ENCODE measurements at places on chromosomes 6 and 20. TPM values are rescaled to one million over a fixed set of nuclear protein-coding genes. Genes with fewer than 3 reads are reported as not detected.

Gene FANCE
- total RNA-seq, result 19.2 TPM

Gene ECT2L
- not detected for total RNA-seq

Gene SYCP2L
- total RNA-seq, result 0.10 TPM

Gene HLA-DOA
- 0.55 TPM for total RNA-seq

Gene PTPRK
- 1.8 TPM for total RNA-seq

Gene ASIP
- total RNA-seq, result not detected

Gene SFT2D1
- total RNA-seq, result 59.5 TPM

- H3K27ac ChIP-seq, result no peak overlapping the region
- H3K36me3 ChIP-seq, result no peaks in the 10 kb centered on the region
- no peaks in the 10 kb centered on the region for H3K27me3 ChIP-seq
- peaks cover 11% of the 10 kb centered on the region for H3K4me1 ChIP-seq
These were observed 38.0 kb upstream of the HIVEP1 start for GRCh38 chr6:11974089-11974488.

DNA sequence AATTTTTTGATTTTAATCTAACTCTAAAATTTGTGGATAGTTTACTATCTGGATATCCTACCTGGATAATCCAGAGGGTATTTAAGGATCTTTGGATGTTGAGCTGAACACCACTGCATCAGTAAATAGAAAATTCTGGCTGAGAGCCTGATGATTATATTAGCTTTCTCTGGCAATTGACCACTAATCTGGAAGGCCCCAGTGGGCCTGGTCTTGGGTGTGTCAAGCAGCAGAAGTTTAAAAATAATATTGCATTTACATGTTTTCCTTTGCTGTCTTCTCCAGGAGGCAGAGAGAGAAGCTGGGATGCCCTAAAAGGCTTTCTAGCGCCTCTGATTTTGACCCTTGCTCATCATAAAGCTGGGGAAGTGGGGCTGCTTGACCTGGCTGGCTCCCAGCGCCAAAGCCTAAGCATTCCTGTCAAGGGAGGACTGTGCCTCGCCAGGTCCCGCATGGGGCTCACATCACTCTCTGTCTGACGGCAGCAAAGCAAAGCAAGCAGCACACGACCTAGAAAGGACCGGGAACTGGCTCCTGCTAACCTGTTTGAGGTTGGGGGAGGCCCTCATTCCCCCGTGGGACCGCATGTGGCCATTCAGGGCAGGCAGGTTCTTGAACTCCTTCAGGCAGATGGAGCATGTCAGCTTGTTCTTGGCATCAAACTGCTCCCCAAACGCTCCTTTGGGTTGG is 46.6 kb upstream of the MRPS10 start:
- H3K27ac ChIP-seq, result no peak overlapping the region
- H3K4me3 ChIP-seq, result no peak overlapping the region
- H3K36me3 ChIP-seq, result peaks cover 15% of the 10 kb centered on the region
- H3K4me1 ChIP-seq, result no peaks in the 10 kb centered on the region
- H3K27me3 ChIP-seq, result no peaks in the 10 kb centered on the region

GRCh38 chr6:100620085-100620840 is 155.5 kb upstream of the SIM1 start:
- peaks cover 46% of the 10 kb centered on the region for H3K36me3 ChIP-seq
- H3K4me3 ChIP-seq, result no peak overlapping the region
- DNase-seq, result no peak
- no peaks in the 10 kb centered on the region for H3K4me1 ChIP-seq
- no peaks in the 10 kb centered on the region for H3K27me3 ChIP-seq

- no peaks in the 10 kb centered on the region for H3K27me3 ChIP-seq
- no peak overlapping the region for H3K27ac ChIP-seq
- H3K36me3 ChIP-seq, result no peaks in the 10 kb centered on the region
- DNase-seq, result no peak
- no peak overlapping the region for H3K4me3 ChIP-seq
These were observed 93.7 kb upstream of the SCGN start for GRCh38 chr6:25558155-25558817.

- no peak overlapping the region for H3K27ac ChIP-seq
- H3K27me3 ChIP-seq, result peaks cover 9% of the 10 kb centered on the region
- H3K4me3 ChIP-seq, result no peak overlapping the region
- H3K4me1 ChIP-seq, result peaks cover 8% of the 10 kb centered on the region
- DNase-seq, result no peak
- no peaks in the 10 kb centered on the region for H3K36me3 ChIP-seq
These were observed 16.6 kb upstream of the CD83 start for GRCh38 chr6:14100966-14101365.

GRCh38 chr6:48610846-48611245 is 499.8 kb upstream of the PTCHD4 start:
- H3K27me3 ChIP-seq, result no peaks in the 10 kb centered on the region
- no peak for DNase-seq
- no peaks in the 10 kb centered on the region for H3K4me1 ChIP-seq
- H3K4me3 ChIP-seq, result no peak overlapping the region
- H3K27ac ChIP-seq, result no peak overlapping the region
- no peaks in the 10 kb centered on the region for H3K36me3 ChIP-seq

DNA sequence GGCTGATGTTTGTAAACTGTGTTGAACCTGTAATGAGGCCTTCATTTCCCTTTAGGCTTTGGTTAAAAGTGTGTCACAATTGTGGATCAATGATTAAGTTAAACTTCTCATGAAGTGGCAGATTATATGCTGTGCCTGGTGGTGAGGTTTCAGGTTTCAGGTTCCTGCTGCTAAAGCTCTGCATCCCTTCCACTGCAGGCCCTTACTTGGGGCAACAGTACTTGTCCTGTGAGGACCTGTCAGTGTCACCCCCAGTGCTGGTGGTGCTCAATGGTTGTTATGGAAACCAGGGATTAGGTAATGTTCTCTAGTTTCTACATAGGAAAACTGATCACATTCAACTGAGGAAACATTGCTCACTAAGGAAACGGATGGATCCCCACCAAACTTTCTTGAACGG is 18.5 kb downstream of the RPP21 start:
- peaks cover 49% of the 10 kb centered on the region for H3K27me3 ChIP-seq
- H3K4me1 ChIP-seq, result no peaks in the 10 kb centered on the region
- H3K27ac ChIP-seq, result no peak overlapping the region
- no peaks in the 10 kb centered on the region for H3K36me3 ChIP-seq
- DNase-seq, result no peak
- no peak overlapping the region for H3K4me3 ChIP-seq

GRCh38 chr6:148304976-148305375 is 37.7 kb upstream of the SASH1 start:
- H3K4me3 ChIP-seq, result no peak overlapping the region
- no peaks in the 10 kb centered on the region for H3K4me1 ChIP-seq
- no peak for DNase-seq
- H3K27me3 ChIP-seq, result no peaks in the 10 kb centered on the region

GRCh38 chr6:15284743-15285142 is 38.9 kb downstream of the JARID2 start:
- H3K4me3 ChIP-seq, result no peak overlapping the region
- peaks cover 57% of the 10 kb centered on the region for H3K4me1 ChIP-seq
- H3K27ac ChIP-seq, result no peak overlapping the region
- H3K27me3 ChIP-seq, result no peaks in the 10 kb centered on the region
- H3K36me3 ChIP-seq, result peaks cover 14% of the 10 kb centered on the region

DNA sequence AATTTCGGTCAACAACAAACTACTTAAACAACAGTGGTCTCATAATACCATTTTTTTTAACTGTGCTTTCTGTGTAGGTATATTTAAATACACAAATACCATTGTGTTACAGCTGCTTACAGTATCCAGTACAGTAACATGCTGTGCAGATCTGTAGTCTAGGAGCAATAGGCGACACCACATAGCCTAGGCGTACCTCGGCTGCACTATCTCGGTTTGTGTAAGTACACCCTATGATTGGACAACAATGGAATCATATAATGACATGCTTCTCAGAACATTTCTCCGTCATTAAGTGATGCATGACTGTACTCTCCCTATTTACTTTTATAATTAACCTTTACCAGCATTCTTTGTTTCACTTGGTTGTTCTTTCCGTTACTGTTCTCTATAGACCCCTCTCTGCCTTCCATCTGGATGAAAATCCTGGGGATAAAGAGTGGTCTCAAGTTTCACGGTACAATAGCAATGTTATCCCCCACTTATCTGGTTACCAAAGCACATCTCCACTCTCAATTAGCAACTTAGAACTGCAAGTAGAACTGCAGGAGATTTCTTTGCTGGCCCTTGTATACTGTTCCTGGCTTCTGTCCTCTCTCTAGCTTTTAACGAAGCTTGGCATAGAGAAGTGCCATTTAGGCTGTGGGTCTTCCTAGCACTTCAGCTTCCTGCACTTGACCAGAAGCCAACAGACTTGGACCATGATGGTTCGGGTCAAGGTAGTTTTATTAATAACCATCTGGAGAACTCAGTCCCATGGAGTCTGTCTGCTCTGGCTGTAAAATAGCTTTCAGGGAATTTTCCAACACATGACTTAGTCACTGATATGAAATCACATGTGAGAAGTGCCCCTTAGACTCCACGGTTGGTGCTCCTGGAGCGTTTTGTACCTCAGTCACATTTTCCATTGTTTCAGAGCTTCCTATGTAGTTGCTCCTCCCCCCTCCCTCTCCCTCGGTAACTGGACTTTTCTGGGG is 80.4 kb upstream of the POPDC3 start:
- H3K36me3 ChIP-seq, result no peaks in the 10 kb centered on the region
- H3K27me3 ChIP-seq, result peaks cover 3% of the 10 kb centered on the region
- no peak overlapping the region for H3K27ac ChIP-seq
- H3K4me3 ChIP-seq, result no peak overlapping the region

GRCh38 chr6:80974579-80974978 is 777.9 kb downstream of the TENT5A start:
- no peaks in the 10 kb centered on the region for H3K4me1 ChIP-seq
- H3K27ac ChIP-seq, result no peak overlapping the region
- no peaks in the 10 kb centered on the region for H3K27me3 ChIP-seq
- no peaks in the 10 kb centered on the region for H3K36me3 ChIP-seq

- DNase-seq, result no peak
- H3K4me3 ChIP-seq, result no peak overlapping the region
- no peaks in the 10 kb centered on the region for H3K4me1 ChIP-seq
- peaks cover 3% of the 10 kb centered on the region for H3K27me3 ChIP-seq
- peaks cover 5% of the 10 kb centered on the region for H3K36me3 ChIP-seq
- H3K27ac ChIP-seq, result no peak overlapping the region
These were observed 289.8 kb upstream of the PREP start for GRCh38 chr6:105692613-105693215.

GRCh38 chr6:98458708-98459107 is 375.7 kb upstream of the POU3F2 start:
- DNase-seq, result no peak
- no peaks in the 10 kb centered on the region for H3K27me3 ChIP-seq
- no peaks in the 10 kb centered on the region for H3K4me1 ChIP-seq
- no peak overlapping the region for H3K4me3 ChIP-seq
- no peaks in the 10 kb centered on the region for H3K36me3 ChIP-seq

- H3K4me3 ChIP-seq, result no peak overlapping the region
- no peak for DNase-seq
- no peak overlapping the region for H3K27ac ChIP-seq
- peaks cover 11% of the 10 kb centered on the region for H3K36me3 ChIP-seq
These were observed 114.5 kb downstream of the MAP3K5 start for GRCh38 chr6:136677822-136678221.

DNA sequence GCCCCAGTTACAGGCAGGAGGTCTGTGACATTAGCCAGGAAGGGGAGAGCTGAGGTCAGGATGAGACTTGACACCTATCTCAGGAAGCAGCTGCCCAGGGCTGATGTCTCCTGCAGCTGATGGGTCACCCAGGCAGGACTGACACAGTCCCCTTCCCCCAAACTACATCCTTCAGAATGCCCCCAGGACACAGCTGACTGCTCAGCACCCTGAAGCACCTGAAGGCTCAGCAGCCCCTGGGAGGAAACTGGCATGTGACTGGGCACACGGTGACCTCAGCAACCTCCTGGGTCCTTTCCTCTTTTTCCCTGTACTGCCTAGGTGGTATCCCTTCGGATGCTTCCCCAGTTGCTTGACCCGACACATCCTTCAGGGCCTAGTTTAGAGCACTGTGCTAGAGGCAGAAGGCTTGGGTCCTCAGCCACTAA is 1.9 kb downstream of the SDC4 start:
- DNase-seq, result peak; percentile 29
- no peaks in the 10 kb centered on the region for H3K27me3 ChIP-seq
- peak overlapping the region; percentile 86 for H3K4me3 ChIP-seq
- peaks cover 45% of the 10 kb centered on the region for H3K4me1 ChIP-seq

DNA sequence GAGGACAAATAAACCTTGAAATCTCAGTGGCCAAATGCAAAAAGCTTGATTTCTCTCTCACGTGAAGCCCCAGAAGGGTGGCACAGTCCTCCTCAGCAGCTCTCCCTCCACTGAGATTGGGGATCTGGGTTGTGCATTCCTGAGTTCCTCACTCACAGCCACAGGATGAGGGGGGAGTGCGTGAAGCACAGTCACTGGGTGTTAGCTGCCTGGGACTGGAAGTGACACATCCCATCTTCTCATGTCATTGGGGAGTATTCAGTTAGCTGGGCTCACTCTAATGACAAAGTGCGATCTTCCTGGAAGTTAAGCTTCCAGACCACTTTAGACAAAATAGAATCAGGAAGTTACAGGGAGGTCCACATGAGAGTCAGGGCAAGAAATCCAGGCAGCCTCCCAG is 192.2 kb upstream of the LRFN2 start:
- no peaks in the 10 kb centered on the region for H3K36me3 ChIP-seq
- no peak for DNase-seq
- H3K27ac ChIP-seq, result no peak overlapping the region

GRCh38 chr6:155520078-155520477 is 64.4 kb upstream of the NOX3 start:
- H3K27ac ChIP-seq, result no peak overlapping the region
- H3K4me1 ChIP-seq, result peaks cover 26% of the 10 kb centered on the region
- H3K36me3 ChIP-seq, result no peaks in the 10 kb centered on the region
- no peak overlapping the region for H3K4me3 ChIP-seq

- H3K36me3 ChIP-seq, result no peaks in the 10 kb centered on the region
- no peak overlapping the region for H3K27ac ChIP-seq
- DNase-seq, result no peak
- peaks cover 24% of the 10 kb centered on the region for H3K27me3 ChIP-seq
These were observed 99.8 kb downstream of the TAF4 start for GRCh38 chr20:61965606-61966491.
